H9 (cell line): ENCODE measurements at places on chromosomes 12 and 14.

- no peak overlapping the region for H3K27ac ChIP-seq
- H3K4me3 ChIP-seq = no peak overlapping the region
- no peaks in the 10 kb centered on the region for H3K27me3 ChIP-seq
- H3K36me3 ChIP-seq = peaks cover 43% of the 10 kb centered on the region; the same call in 2 of the 3 replicates
Measured at GRCh38 chr14:91477388-91477787, 32.7 kb downstream of the PPP4R3A start.

DNA sequence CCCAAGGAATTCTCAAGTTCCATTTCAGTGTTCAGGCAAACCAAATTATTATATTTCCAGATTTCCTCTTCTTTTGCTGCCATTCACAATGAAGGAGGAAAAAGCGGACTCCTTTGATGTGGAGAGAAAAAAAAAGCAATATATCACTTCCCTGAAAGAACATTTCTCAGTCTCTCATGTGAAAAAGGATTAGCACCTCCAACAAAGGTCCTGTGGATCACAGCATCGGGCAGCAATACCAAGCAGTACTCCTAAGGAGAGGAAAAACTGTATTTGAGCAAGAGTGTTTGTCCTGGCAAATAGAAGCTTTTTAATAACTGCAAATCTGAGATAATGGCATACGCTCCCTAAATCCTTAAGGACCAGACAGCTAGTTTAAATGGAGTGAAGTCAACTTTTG is 93.9 kb upstream of the RFX4 start:
- H3K36me3 ChIP-seq = no peaks in the 10 kb centered on the region
- H3K4me3 ChIP-seq = no peak overlapping the region
- H3K4me1 ChIP-seq = no peaks in the 10 kb centered on the region
- no peaks in the 10 kb centered on the region for H3K27me3 ChIP-seq
- no peak overlapping the region for H3K27ac ChIP-seq

- DNase-seq = no peak
- H3K27ac ChIP-seq = no peak overlapping the region
- H3K4me3 ChIP-seq = no peak overlapping the region
Measured at GRCh38 chr14:72444701-72445100, 449.2 kb downstream of the DPF3 start.

DNA sequence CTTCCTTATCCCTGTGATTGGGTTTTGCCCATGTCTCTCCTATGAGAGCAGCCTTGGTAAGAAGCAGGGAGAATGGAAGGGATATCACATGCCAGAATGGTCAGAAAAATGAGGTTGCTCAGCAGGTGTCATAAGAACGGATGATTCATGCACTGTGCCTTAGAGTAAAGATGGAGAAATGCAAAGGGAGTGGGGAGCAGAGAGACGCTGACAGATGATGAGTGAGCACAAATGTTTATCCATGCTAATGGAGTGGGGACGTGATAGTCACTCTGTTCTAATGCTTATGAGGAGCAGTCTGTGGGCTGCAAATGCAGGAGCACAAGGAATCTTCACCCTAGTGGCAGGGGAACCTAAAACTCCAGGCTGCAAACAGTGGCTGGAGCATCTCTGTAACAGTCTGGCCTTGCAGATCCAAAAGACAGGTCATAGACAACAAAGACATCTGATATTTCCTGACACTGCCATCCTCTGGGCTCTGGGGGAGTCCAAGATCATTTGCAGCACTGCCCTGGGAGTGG is 243.2 kb downstream of the CACNA1C start:
- no peaks in the 10 kb centered on the region for H3K27me3 ChIP-seq
- H3K36me3 ChIP-seq = no peaks in the 10 kb centered on the region
- peaks cover 8% of the 10 kb centered on the region; the same call in 1 of the 2 replicates for H3K4me1 ChIP-seq
- DNase-seq = no peak

DNA sequence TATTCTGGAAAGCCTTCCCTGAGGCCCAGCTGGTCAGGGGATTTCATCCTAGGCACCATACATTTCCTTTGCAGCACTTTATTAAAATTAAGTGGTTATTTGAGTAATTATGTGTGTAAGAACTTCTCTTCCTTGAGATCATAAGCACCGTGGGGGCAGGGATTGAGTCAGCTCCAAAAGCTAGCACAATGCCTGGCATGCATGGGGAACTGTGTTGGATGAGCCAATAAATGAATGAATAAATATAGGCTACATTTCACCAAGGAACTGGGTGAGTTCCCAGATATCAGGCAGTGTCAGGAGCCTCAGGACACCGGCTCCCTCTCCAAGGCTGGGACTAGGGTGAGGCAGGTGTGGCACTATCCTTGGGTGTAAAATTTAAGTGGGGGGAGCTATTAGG is 82.8 kb upstream of the FBXO21 start:
- H3K4me3 ChIP-seq = no peak overlapping the region
- H3K27me3 ChIP-seq = no peaks in the 10 kb centered on the region
- no peaks in the 10 kb centered on the region for H3K36me3 ChIP-seq
- H3K4me1 ChIP-seq = no peaks in the 10 kb centered on the region

GRCh38 chr14:61596990-61597389 is 98.3 kb upstream of the HIF1A start:
- no peaks in the 10 kb centered on the region for H3K36me3 ChIP-seq
- no peak overlapping the region for H3K27ac ChIP-seq
- H3K27me3 ChIP-seq = no peaks in the 10 kb centered on the region
- peaks cover 10% of the 10 kb centered on the region for H3K4me1 ChIP-seq
- DNase-seq = no peak

DNA sequence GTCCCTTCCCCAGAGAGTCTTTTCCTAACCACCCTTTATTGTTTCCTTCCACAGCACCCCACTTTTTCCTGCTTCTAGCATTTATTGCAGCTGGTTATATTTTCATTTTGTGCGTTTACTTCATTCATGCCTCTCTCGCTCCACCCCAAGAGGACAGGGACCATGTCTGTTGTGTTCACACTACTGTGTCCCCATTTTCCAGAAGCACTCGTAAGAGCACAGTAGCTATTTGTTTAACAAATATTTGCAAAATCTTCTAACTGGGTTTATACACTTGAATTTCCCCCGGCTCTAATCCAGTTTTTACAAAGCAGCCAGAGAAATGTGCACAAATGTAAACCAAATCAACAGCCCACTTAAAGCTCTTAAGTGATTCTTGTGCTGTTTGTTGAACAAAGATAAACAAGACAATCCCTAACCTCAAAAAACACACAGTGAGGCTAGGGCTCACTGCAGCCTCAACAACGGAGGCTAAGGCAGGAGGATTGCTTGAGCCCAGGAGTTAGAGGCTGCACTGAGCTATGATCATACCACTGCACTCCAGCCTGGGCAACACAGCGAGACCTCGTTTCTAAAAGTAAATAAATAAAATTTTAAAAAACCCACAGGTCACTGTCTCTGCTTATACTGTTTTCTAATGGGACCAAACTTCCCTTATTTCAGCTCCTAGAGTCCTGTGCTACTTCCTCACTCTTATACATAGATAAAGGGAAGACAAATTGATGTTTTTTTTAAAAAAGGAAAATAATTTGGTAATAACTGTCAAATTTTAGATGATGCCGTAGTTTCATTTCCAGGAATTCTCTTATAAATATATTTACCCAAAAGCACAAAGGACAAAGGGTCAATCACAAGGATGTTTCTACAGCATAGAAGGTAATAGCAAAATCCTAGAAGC is 6.6 kb upstream of the ABCD4 start:
- no peak overlapping the region for H3K27ac ChIP-seq
- no peak overlapping the region for H3K4me3 ChIP-seq

DNA sequence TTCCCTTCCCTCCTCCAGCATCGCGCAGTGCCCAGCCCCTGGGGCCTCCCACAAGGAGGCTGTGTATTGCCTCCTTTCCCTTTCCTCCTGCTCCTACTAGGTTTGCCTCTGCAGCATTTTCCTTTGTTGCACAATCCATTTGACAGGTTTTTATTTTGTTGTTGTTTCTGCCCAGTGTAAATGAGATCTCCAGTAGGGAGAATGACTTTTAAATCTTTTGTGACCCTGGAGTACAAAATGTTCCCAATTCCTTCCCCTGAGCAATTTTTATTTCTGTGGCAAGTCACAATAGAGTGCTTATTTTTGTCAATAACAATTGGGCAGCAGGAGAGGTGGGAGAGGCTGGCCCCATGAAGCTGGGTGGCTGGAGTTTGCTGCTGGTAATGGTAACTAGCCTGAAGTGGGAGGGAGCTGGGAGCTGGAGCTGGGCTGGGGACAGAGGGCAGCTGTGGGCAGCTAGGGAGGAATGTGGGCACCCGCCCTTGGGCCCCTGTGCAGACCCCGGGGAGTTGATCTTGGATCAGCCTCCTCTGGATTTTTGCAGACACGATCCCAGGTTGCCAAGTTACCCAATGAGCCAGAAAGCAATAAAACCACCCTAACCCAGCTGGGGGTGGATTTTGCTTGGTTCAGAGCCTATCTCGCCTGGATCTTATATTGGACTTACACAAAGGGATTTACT is 160.1 kb downstream of the KTN1 start:
- no peak overlapping the region for H3K4me3 ChIP-seq
- DNase-seq = no peak
- H3K36me3 ChIP-seq = no peaks in the 10 kb centered on the region
- no peaks in the 10 kb centered on the region for H3K27me3 ChIP-seq
- H3K4me1 ChIP-seq = no peaks in the 10 kb centered on the region

- no peak for DNase-seq
- no peak overlapping the region for H3K27ac ChIP-seq
- no peak overlapping the region for H3K4me3 ChIP-seq
- no peaks in the 10 kb centered on the region for H3K4me1 ChIP-seq
- no peaks in the 10 kb centered on the region for H3K27me3 ChIP-seq
Measured at GRCh38 chr12:57171668-57172067, 24.2 kb upstream of the LRP1-AS start.

DNA sequence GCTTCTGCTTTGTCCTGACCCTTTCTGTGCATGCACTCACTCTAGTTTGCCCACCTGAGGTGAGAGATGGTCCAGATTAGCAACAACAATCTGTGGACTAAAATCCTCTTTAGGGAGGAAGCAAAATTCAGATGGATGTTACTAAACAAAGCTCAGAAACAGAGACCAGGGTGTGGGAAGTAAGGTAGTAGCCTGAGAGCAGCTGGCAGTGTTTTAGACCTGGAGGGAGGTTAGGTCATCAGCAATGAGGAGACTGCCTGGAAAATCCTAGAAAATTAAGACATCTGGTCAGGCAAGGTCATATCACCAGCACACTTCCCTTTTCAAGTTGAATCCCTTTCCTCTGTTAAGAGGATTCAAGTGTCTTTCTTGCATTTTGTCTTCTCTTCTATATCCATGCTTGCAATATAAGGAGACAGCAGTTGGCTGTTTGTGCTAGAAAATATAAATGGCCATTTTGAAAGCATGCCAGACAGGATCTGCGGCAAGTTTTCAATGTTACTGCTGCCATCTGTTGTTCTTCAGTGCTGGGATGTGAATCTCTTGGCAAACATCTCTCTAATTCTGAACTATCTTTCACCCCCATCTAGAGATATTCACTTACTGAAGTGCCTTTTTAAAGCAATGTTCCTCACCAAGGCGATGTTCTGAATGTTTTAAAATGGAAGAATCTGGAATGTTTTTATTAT is 266.4 kb downstream of the NAV3 start:
- H3K36me3 ChIP-seq = no peaks in the 10 kb centered on the region
- H3K4me1 ChIP-seq = no peaks in the 10 kb centered on the region
- no peak overlapping the region for H3K27ac ChIP-seq

DNA sequence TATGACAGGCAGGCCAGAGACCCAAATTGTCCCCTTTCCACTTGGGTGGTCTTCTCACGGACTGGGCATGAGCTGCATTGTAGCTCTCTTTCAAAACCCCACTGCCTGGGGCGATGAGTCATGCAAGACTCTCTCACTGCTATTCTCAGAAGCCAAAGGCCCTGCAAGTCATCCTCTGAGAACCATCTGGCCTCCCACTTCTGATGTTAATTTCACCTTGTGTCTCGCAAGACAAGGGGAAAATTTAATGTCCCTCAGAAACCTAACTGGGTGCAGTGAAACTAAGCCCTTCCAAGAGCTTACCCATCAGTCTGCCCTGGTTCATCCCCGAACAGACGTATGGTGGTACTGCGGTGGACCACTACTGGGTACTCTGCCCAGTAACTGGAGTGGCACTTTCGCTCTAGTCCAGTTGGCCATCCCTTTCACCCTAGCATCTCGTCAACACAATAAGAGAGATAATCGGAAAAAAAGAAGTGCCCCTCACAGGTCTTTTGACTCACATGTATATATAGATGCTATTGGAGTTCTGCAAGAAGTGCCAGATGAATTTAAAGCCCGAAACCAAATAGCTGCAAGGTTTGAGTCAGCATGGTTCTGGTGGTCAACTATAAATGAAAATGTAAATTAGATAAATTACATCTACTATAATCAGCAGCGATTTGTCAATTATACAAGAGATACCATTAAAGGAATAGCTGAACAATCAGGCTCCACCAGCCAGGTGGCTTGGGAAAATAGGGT is 31.3 kb upstream of the LALBA start:
- no peaks in the 10 kb centered on the region for H3K27me3 ChIP-seq
- peaks cover 20% of the 10 kb centered on the region for H3K36me3 ChIP-seq
- peak overlapping the region; percentile 17 for H3K27ac ChIP-seq
- peak; percentile 92 for DNase-seq

- H3K4me3 ChIP-seq = peak overlapping the region; percentile 18; the same call in 1 of the 2 replicates
- DNase-seq = peak; percentile 66
- no peaks in the 10 kb centered on the region for H3K27me3 ChIP-seq
- H3K36me3 ChIP-seq = peaks cover 34% of the 10 kb centered on the region
Measured at GRCh38 chr14:89351516-89352404, 65.3 kb downstream of the FOXN3 start.

GRCh38 chr14:91372671-91373495 is 44.7 kb downstream of the CCDC88C start:
- no peak overlapping the region for H3K27ac ChIP-seq
- H3K4me1 ChIP-seq = peaks cover 1% of the 10 kb centered on the region; the same call in 1 of the 2 replicates
- no peak for DNase-seq
- H3K27me3 ChIP-seq = no peaks in the 10 kb centered on the region
- H3K4me3 ChIP-seq = no peak overlapping the region

DNA sequence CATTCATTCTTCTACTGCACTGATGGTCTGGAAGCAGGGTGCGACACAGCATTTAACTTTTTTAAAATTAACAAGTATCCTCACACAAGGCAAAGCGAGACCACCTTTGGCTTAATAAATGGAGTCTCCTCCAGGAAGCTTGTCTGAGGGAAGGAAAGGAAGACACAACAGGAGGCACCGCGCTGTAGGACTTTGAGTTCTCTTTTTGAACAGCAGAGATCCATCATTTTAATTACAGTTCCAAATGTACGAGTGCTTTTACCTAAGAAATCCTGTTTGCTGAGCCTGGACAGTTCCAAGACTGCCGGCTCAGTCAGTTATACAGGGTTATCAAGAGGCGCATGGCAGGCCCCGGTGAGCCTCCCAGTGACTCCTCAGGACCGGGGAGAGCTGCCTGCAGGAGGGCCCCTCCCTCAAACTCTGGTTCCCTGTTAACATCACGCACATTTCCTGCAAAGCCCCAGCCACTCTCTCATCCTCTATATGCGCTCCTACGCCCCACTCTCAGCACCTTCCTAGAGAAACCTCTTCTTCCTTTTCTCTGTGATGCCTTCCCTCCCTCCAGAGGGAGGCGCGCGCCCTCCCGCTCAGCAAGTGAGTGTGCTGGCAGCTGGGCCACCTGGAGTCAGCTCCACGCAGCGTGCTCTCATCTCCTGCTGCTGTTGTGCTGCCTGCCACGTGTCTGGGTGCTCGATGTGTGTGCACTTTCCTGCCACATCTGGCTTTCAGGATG is 46.1 kb downstream of the STX2 start:
- no peak overlapping the region for H3K27ac ChIP-seq
- no peak overlapping the region for H3K4me3 ChIP-seq
- no peak for DNase-seq
- H3K27me3 ChIP-seq = no peaks in the 10 kb centered on the region
